ENCODE measurements at places on chromosomes 3 and 15. TPM values are rescaled to one million over a fixed set of nuclear protein-coding genes. Genes with fewer than 3 reads are reported as not detected.

The IL16 gene
- not detected for total RNA-seq

The GPR176 gene
- 0.95 TPM for total RNA-seq

The CD96 gene
- total RNA-seq, result not detected

The ITIH1 gene
- 8.0 TPM for total RNA-seq

The PP2D1 gene
- total RNA-seq, result not detected

The TF gene
- total RNA-seq, result 18.8 TPM

The SEMA5B gene
- 12.8 TPM for total RNA-seq

The CCR9 gene
- total RNA-seq, result not detected

The GNAT1 gene
- not detected for total RNA-seq

The ZPLD1 gene
- 1.5 TPM for total RNA-seq

The ALDH1A2 gene
- 38.3 TPM for total RNA-seq

DNA sequence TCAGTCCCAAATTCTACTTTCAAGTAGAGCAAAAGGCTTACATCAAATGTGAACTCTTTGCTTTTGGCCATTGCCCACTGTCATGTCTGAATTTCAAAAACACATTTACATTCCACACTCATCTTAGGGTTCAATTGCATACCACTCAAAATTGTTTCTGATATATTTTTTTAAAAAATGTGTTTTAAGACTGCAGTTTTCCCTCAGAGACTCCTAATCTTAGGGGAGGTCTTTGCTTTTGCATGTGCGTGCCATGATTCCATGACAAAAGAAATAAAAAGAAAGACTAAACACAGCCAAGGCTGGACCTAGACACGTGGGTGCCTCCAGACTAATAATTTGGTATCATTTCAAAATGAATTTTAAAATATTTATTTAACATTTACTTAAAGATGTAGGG lies 396.8 kb upstream of the RASGRP1 start:
- DNase-seq, result no peak
- no peak overlapping the region for H3K4me3 ChIP-seq
- no peaks in the 10 kb centered on the region for H3K4me1 ChIP-seq
- no peaks in the 10 kb centered on the region for H3K36me3 ChIP-seq

DNA sequence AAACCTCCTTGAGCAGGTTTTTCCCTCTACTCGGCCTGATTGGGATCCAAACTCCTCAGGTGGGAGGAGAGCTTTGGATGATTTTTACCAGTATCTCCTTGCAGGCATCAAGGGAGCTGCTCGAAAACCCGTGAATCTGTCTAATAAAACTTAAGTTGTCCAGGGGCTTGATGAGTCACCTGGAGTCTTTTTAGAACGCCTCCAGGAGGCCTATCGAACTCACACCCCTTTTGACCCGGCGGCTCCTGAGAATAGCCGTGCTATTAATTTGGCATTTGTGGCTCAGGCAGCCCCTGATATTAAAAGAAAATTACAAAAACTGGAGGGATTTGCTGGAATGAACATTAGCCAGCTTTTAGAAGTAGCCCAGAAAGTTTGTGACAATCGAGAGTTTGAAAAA lies 41.6 kb downstream of the ZBTB11 start:
- peaks cover 14% of the 10 kb centered on the region for H3K27me3 ChIP-seq
- no peaks in the 10 kb centered on the region for H3K4me1 ChIP-seq
- DNase-seq, result no peak
- H3K27ac ChIP-seq, result no peak overlapping the region
- no peak overlapping the region for H3K4me3 ChIP-seq
- no peaks in the 10 kb centered on the region for H3K36me3 ChIP-seq

- peaks cover 5% of the 10 kb centered on the region for H3K36me3 ChIP-seq
- H3K27ac ChIP-seq, result peak overlapping the region; percentile 39
- H3K4me3 ChIP-seq, result peak overlapping the region; percentile 88
- DNase-seq, result no peak
These were observed 1.4 kb downstream of the WDR76 start for GRCh38 chr15:43828061-43828657.

DNA sequence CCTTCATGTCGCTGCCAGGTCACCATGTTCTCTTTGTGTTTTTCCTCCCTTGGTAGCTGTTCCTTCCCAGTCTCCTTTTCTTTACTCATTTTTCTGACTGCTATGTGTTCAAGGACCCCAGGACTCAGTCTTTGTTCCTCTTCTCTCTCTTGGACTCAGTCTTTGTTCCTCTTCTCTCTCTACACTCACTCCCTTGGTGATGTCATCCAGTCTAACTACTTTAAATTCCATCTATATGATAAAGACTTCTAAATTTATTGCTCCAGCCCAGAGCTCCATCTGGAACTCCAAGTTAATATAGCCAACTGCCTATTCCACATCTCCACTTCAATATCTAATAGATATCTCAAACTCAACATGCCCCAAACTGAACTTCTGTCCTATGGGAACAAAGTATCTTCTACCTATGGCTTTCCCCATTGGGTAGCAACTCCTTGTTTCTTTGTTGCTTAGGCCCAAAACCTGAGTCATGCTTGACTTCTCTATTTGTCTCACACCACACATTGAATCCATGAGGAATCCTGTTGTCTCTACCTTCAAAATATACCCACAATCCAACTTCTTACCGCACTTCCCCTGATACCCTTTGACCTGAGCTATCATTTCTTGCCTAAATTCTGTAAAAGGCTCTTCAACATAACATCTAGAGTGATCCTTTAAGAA lies 4.9 kb upstream of the DYNC1LI1 start:
- H3K27me3 ChIP-seq, result no peaks in the 10 kb centered on the region
- H3K27ac ChIP-seq, result no peak overlapping the region
- no peaks in the 10 kb centered on the region for H3K36me3 ChIP-seq
- H3K4me3 ChIP-seq, result no peak overlapping the region
- DNase-seq, result no peak

DNA sequence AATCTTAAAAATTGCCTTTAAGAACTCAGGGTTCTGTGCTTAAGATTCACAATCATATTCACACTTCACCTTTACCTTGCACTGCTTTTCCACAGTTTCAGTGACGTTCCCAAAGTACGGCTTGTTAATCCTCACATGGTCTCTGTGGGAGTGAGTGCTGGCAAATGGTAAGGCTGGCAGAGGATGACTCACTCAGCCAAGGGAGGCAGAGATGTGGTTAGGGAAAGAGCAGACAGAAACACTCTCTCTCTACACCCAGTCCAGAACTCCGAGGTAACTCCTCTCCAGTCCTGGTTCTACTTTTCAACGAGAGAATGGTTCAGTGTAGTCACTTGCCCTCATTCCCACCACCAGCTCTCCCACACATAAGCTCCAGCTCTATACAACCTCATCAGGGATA lies 33.1 kb downstream of the RASGRP1 start:
- no peak overlapping the region for H3K4me3 ChIP-seq
- no peaks in the 10 kb centered on the region for H3K4me1 ChIP-seq
- no peak for DNase-seq
- no peaks in the 10 kb centered on the region for H3K36me3 ChIP-seq

GRCh38 chr3:197173620-197174019 lies 124.8 kb downstream of the DLG1 start:
- H3K4me1 ChIP-seq, result peaks cover 3% of the 10 kb centered on the region
- H3K27ac ChIP-seq, result no peak overlapping the region
- DNase-seq, result no peak
- no peaks in the 10 kb centered on the region for H3K36me3 ChIP-seq

DNA sequence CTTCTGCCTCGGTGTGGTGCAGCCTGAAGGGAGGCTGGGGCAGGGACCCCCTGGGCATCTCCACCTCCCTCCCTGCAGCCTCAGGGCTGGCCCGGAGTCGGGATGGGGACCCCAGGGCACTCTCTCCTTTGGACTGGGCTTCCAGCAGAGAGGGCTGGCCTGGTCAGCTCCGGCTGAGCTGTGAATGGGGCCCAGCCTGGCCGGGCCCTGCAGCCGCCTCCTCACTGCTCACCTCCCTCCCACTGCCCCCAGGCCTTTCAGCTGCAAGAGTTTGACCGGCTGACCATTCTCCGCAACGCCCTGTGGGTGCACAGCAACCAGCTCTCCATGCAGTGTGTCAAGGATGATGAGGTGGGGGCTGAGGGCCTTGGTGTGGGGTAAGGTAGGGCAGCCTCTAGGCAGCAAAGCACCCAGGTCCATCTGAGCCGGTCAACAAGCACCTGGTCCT lies 36.0 kb downstream of the PSTPIP1 start:
- no peaks in the 10 kb centered on the region for H3K36me3 ChIP-seq
- H3K27ac ChIP-seq, result no peak overlapping the region
- DNase-seq, result peak; percentile 68

GRCh38 chr3:73815966-73816365 lies 191.2 kb upstream of the PDZRN3 start:
- H3K27ac ChIP-seq, result no peak overlapping the region
- peaks cover 24% of the 10 kb centered on the region for H3K4me1 ChIP-seq
- H3K36me3 ChIP-seq, result peaks cover 3% of the 10 kb centered on the region
- H3K4me3 ChIP-seq, result no peak overlapping the region
- no peaks in the 10 kb centered on the region for H3K27me3 ChIP-seq

DNA sequence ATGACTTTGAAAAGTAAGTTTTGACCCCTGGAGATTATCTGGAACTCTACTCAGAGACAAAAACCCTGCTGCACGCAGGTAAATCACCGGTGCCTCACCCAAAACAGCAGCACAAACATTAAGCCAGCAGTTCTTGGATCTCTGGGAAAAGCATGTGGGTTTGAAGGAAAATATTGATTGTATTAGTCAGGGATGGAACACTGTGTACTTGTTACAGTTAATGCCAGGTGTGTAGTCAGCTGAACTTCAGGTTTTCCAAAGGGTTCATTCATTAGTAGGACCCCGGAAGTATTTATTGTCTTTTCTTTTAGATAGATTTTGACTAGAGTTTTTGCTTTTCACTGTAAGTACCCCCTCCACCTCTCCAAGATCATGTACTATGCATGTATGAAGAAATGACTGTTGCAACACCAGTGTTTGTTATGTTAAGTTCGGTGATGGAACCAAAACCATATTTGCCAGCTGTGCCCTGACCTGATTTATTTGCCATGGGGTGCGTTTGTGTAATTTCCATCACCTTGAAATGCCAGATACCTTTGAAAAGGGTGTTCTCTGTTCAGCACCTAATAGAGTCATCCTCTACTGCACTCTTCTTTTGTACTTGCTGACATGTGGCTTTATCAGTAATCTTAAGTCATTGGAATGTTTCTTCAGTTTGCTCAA lies 14.5 kb downstream of the ARHGEF26 start:
- no peak overlapping the region for H3K27ac ChIP-seq
- H3K4me1 ChIP-seq, result peaks cover 5% of the 10 kb centered on the region
- H3K36me3 ChIP-seq, result peaks cover 8% of the 10 kb centered on the region
- no peaks in the 10 kb centered on the region for H3K27me3 ChIP-seq
- DNase-seq, result no peak

DNA sequence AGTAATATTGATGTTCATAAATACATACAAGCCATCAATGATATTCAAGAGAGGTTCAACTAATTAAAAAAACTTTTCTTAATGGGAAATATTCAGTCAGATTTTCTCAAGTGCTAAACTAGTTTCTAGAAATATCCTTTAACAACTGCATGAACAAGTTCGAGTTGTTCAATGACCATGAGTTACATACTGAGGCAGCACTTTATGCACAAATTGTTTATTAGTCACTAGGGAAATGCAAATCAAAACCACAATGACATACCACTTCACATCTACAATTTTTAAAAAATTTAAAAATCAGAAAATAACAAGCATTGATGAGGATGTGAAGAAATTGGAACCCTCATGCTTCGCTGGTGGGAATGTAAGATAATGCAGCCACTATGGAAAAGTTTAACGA lies 62.4 kb downstream of the RAD18 start:
- no peaks in the 10 kb centered on the region for H3K27me3 ChIP-seq
- H3K36me3 ChIP-seq, result peaks cover 18% of the 10 kb centered on the region
- no peak overlapping the region for H3K27ac ChIP-seq
- DNase-seq, result no peak

DNA sequence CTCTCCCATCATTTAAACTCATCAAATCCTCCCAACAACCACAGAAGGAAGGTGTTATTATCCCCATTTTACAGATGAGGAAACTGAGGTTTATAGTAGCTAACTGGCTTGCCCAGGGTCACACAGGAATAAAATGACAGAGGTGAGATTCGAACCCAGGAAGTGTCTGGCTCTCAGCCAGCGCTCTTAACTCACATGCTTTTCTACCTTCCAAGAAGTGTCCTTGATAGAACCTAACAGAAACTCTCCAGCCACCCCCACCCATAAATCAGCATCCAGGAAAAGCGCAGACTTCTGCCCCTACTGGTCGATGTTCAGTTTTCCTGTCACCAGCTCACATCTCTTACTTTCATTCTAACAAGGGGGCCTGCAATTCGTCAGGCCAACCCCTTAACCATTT lies 51.7 kb downstream of the SPATA12 start:
- H3K4me1 ChIP-seq, result peaks cover 19% of the 10 kb centered on the region
- H3K27me3 ChIP-seq, result no peaks in the 10 kb centered on the region
- no peak overlapping the region for H3K27ac ChIP-seq

DNA sequence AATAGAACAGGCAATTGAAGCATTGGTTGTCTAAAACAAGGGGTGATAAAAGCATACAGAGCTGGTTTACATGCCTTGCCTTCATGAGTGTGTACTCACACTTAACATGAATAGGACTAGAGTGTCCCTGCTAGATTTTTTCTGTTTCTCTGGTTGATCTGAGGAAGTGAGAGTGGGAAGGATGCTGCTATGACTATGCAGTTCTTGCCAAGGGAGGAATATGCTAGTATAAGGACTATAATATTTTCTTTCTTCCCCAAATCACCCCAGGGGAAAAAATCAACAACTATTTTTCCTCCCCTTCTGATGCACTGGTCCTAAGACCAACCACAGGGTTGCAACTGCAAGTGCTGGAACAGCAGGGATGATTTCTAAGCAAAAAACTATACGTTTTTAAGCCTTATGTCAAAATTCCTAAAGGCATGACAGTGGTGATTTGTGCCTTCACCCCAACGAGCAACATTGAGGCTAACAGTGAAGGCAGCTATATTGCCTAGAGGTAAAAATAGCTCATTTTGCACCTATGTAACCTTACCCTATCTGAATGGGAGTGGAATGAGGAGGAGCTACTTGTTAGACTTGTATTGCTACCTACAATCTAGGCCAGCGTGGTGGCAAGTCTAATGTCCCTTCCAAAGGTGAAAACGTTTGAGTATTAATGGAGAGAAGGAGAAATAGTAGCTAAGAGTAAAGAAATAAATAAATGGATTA lies 33.5 kb upstream of the USP8 start:
- no peak for DNase-seq
- no peaks in the 10 kb centered on the region for H3K27me3 ChIP-seq
- H3K4me3 ChIP-seq, result peak overlapping the region; percentile 38
- H3K36me3 ChIP-seq, result no peaks in the 10 kb centered on the region
- H3K4me1 ChIP-seq, result no peaks in the 10 kb centered on the region

- DNase-seq, result no peak
- no peak overlapping the region for H3K27ac ChIP-seq
- H3K4me3 ChIP-seq, result no peak overlapping the region
- no peaks in the 10 kb centered on the region for H3K4me1 ChIP-seq
These were observed 176.7 kb upstream of the GOLIM4 start for GRCh38 chr3:168272343-168272985.

GRCh38 chr3:169754711-169755110 lies 10.1 kb downstream of the TERC start:
- no peaks in the 10 kb centered on the region for H3K36me3 ChIP-seq
- no peak overlapping the region for H3K4me3 ChIP-seq
- H3K27ac ChIP-seq, result no peak overlapping the region
- DNase-seq, result no peak

DNA sequence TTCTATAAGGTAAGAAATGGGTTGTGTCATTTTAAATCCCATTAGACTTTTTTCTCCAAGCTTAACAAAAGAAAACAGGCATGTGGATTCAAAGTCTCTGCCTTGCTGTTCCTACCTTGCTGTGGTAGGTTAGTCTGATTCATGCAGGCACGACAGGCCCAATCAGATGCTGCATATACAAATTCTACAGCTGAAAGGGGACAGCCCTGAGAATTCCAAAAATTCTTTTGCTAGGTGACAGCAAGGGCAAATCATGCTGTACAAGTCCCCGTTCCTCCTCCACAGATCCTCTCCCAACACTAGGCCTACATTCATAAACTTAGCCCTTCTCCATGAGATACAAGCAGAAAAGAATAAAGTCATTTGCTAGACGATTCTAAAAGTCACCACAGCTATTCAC lies 161.2 kb upstream of the THBS1 start:
- no peaks in the 10 kb centered on the region for H3K36me3 ChIP-seq
- H3K4me1 ChIP-seq, result peaks cover 16% of the 10 kb centered on the region
- no peak overlapping the region for H3K4me3 ChIP-seq
- DNase-seq, result no peak

Measured in type B pancreatic cell (in vitro differentiated cells).